ENCODE measurements at places on chromosomes 4 and X. TPM values are rescaled to one million over a fixed set of nuclear protein-coding genes. Genes with fewer than 3 reads are reported as not detected.

DNA sequence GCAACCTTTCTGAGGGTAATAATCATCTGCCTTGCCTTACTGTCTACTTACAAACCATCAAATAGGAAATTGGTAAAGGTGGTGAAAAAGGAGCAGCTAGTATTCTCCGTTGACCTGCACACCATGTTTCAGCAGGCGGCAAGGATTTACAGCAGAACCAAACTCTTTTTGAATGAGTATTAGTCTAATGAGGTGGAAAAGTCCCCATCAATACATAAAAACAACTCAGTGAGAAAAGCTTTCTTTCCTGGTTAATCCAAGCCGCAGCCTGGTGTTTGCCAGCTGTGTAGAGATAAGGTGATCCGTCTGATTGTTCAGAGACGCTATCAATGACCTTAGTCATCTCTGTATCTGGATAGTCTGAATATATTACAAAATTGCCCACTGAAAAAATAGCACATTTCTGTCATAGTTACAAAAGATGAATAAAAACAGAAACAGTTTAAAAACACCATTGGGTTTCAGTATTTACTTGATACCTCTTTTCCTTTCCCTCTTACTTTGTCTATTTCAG is 110.4 kb upstream of the TBC1D9 start:
- DNase-seq, result no peak

- no peak for DNase-seq
Measured at GRCh38 chr4:41763729-41764128, 15.2 kb upstream of the PHOX2B start.

- no peak for DNase-seq
Measured at GRCh38 chr4:38365261-38365660, 298.7 kb upstream of the KLF3 start.

GRCh38 chrX:67693928-67694327 is 150.1 kb downstream of the AR start:
- no peak for DNase-seq

- no peak for DNase-seq
Measured at GRCh38 chr4:143616771-143617170, 83.7 kb downstream of the FREM3 start.

- no peak for DNase-seq
Measured at GRCh38 chr4:162705130-162705803, 461.4 kb downstream of the NAF1 start.

DNA sequence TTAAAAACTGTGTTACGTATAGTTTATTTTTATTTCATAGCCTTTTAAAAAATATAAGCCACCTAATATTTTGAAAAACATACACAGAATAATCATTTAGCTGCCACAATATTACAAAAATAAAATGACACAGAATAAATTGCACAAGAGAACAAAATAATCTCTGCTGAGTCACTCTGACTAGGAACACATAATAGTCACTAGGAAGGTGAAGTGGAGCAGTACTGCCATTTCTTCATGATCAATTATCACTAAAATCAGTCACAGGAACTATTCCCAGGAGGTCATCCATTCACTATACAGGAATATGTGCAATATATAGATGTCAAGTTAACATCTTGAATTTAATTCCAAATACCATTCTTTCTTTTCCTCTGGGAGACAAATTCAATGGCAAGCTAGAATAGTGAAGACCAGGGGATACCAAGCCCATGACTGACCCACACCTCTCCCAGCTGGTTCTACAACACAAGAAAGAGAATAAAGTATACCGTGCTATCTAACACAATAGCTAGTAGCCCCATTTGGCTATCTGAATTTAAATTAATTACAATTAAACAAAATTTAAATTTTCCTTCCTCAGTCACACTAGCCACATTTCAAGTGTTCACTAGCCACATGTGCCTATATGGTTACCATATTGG is 5.9 kb downstream of the SMIM43 start:
- DNase-seq, result no peak

- no peak for DNase-seq
Measured at GRCh38 chrX:135737366-135738071, 24.1 kb downstream of the CT45A1 start.

DNA sequence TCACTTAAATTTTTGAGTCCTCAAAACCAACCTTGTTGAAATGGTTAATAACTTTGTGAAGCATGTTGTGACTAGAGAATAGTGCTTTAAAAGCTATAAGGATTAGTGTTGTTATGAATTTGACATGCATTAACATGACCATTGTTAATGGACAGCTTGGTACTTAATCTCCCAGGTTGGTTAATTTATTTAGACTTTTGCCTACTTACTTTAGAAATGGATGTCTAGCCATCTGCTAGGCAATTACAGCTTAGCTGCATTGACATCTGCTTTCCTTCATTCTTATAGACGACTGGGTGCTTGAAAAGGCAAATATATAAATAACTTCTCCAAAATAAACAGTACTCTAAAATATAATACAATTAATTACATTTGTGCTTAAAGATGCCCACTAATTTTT is 368.0 kb downstream of the CCSER1 start:
- DNase-seq, result no peak

GRCh38 chrX:43631841-43632240 is 24.3 kb upstream of the MAOA start:
- DNase-seq, result no peak

- peak; percentile 74 for DNase-seq
Measured at GRCh38 chr4:42709392-42710065, 52.6 kb upstream of the ATP8A1 start.

- no peak for DNase-seq
Measured at GRCh38 chr4:43556262-43556661, 663.7 kb downstream of the GRXCR1 start.

DNA sequence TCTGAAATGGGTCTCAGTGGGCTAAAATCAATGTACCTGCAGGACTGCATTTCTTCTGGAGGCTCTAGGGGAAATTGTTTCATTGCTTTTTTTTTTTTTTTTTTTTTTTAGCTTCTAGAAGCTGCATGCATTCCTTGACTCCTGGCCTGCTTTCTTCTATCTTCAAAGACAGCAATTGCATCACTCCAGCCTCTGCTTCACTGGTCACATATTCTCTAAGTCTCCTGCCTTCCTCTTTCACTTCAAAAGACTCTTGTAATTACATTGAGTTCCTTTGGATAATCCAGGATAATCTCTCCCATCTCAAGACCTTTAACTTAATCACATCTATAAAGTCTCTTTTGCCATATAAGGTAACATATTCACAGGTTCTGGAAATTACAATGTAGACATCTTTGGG is 11.3 kb upstream of the PCYT1B start:
- DNase-seq, result no peak

- DNase-seq, result no peak
Measured at GRCh38 chr4:87500092-87500462, 29.1 kb downstream of the SPARCL1 start.

GRCh38 chrX:1836683-1837082 is 221.8 kb downstream of the ASMT start:
- no peak for DNase-seq

- DNase-seq, result no peak
Measured at GRCh38 chrX:16855363-16856075, 14.6 kb downstream of the RBBP7 start.

DNA sequence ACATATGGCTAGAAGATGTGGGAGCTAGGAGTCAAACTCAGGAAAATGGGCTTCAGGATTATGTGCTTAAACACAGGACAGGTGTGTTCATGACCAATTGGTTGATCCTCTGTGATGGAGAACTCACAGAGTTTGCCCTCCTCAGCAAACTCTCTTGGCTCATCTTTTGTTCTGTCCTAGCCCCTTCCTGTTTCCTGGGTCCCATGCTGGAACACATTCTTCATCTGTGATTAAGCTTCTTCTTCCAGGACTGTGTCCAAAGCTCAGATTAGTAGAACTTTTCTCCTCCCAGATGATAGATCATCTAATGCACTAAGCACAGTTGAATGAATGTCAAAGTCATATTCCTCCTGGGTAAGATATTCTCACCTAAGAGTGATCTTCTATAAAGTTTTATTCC is 38.8 kb upstream of the TCEANC start:
- no peak for DNase-seq

DNA sequence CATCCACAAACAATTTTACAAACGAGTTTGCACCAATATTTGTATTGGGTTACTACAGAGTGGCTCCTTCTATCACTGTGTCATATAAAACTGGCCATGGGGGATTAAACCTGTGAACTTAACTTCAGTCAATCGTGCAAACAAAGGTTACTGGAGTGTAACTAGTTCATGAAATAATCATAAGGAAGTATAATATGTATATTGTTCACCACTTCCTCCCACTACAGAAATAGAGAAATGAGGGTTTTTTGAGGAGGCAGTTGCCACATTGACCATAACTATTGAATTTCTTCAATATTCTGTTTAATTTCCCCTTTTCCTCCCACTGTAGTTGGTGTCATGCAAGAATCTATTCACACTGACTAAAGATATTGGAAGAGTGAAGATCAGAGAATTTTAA is at the start of gene GPR82:
GPR82 (plus strand) TSS at position 356 of the 400 bp plus-strand sequence. CDS start 2,846 bp downstream, outside the sequence.
- no peak for DNase-seq

DNA sequence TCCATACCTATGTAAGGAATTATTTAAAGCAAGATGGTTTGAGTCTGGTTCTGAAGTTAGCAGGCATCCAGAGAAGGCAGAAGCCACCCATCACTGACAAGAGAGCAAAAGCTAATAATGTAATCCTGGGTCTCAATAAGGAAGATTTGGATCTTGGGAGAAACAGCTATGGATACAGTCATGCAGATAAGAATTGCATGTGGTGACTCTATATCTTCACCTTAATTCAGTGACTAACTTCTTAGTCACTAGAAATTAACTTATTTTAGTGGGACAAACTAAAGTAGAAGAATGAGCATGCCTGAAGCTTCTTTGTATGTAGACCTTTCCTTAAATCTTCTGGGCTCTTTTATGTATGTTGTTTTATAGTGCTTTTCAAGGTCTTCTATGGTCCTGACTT is 66.6 kb downstream of the ATP10D start:
- DNase-seq, result no peak

The F8A1 gene
- 3.0 TPM for total RNA-seq

The IGFBP7 gene
- 972 TPM for total RNA-seq

The NALF2 gene
- total RNA-seq, result 1.3 TPM

The BEX5 gene
- total RNA-seq, result 21.9 TPM

The HGFAC gene
- total RNA-seq, result not detected

The FGF5 gene
- total RNA-seq, result not detected

The MAOB gene
- 11.2 TPM for total RNA-seq

The BRS3 gene
- not detected for total RNA-seq

The PFKFB1 gene
- 0.87 TPM for total RNA-seq

The SPATA18 gene
- total RNA-seq, result not detected

The SOX3 gene
- not detected for total RNA-seq

The CSAG3 gene
- not detected for total RNA-seq

The ZFP92 gene
- total RNA-seq, result not detected

The DGAT2L6 gene
- total RNA-seq, result not detected

Measured in stomach (tissue), 19 donors.